ENCODE measurements at places on chromosomes 3 and 15. TPM values are rescaled to one million over a fixed set of nuclear protein-coding genes. Genes with fewer than 3 reads are reported as not detected.

DNA sequence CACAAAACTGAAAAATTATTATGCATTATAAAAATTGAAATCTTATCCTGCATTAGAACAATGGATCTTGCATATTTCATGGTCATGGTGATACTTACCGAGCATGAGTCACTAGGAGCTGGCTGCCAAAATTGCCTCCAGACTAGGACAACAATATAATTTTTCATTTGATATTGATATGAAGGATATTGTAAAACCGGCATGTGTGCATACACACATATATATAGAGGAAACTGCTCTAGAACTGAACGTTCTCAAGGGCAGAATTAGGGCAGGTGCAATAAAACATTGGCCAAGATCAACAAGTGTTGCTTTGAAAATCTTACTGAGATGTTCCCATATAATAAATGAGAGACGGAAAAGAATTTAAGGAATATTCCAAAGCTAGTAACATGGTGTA lies 319.4 kb upstream of the POU1F1 start:
- H3K4me3 ChIP-seq: no peak overlapping the region
- no peaks in the 10 kb centered on the region for H3K4me1 ChIP-seq
- no peaks in the 10 kb centered on the region for H3K36me3 ChIP-seq
- no peak for DNase-seq

FAM107A gene
- not detected for total RNA-seq

ROPN1 gene
- total RNA-seq: not detected

DNA sequence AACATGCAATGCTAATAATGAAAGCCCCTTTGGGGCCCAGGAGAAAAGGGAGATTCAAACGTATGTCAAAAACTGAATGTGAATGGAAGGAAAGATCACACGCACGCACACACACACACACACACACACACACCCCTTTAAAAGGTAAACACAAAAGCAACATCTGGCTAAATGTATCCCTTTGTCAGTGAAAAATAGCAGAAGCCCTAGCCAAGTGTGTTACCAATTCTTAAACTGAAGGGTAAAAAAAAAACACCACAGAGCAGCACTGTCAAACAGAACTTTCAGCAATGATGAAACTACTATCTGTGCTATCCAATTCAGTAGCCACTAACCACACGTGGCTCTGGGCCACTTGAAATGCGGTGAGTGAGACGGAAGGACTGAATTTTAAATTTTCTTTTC lies 4.9 kb downstream of the RFTN1 start:
- peaks cover 48% of the 10 kb centered on the region for H3K4me1 ChIP-seq
- H3K27ac ChIP-seq: peak overlapping the region; percentile 28
- no peak for DNase-seq
- H3K27me3 ChIP-seq: no peaks in the 10 kb centered on the region
- H3K4me3 ChIP-seq: no peak overlapping the region
- peaks cover 14% of the 10 kb centered on the region for H3K36me3 ChIP-seq

- peaks cover 2% of the 10 kb centered on the region for H3K27me3 ChIP-seq
- no peak overlapping the region for H3K4me3 ChIP-seq
- H3K36me3 ChIP-seq: no peaks in the 10 kb centered on the region
- no peak for DNase-seq
These were observed 24.5 kb upstream of the SLC7A14 start for GRCh38 chr3:170610321-170610884.

- H3K36me3 ChIP-seq: no peaks in the 10 kb centered on the region
- peaks cover 58% of the 10 kb centered on the region for H3K27me3 ChIP-seq
- no peak overlapping the region for H3K4me3 ChIP-seq
- no peak for DNase-seq
- no peaks in the 10 kb centered on the region for H3K4me1 ChIP-seq
These were observed 27.4 kb upstream of the NOX5 start for GRCh38 chr15:68987120-68987519.

DNA sequence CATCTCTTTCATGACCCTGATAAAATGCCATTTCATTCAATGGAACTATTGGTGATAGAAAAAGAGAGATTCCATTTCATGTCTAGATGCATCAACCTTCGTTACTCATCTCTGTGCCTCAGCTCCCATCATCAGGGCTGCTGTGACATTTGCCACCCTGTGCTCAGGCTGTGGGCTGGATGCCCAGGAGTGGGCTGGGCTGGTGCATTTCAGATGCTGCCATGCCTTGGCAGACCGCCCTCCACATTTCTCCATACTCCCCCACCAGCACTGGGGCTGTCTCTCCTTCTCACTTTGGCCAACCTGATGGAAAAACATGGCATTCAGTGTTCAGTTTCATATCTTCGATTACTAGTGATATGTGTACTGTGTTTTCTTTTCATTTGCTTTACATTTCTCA lies 59.1 kb downstream of the DNASE1L3 start:
- peaks cover 40% of the 10 kb centered on the region for H3K36me3 ChIP-seq
- H3K27ac ChIP-seq: no peak overlapping the region
- H3K4me3 ChIP-seq: no peak overlapping the region

DNA sequence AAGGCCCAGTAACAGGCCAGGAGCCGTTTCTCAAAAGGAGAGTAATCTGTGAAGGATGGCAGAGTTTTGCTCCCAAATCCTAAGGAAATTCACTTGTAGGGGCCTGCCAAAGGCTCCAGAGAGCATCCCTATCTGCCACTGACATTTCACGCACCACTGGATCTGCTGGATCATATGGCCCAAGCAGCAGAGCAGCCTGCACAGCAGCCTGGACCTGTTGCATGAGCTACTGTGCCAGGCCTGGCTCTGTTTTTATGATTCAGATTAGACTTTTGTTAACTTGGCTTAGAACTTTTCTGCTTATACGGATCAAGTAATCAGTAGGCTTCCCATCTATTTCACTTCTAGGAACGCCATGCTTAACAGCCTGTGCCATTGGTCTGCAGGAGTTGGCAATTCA lies 70.7 kb downstream of the CHRD start:
- H3K36me3 ChIP-seq: no peaks in the 10 kb centered on the region
- H3K4me3 ChIP-seq: no peak overlapping the region
- peaks cover 6% of the 10 kb centered on the region for H3K27me3 ChIP-seq
- no peak for DNase-seq

GRCh38 chr15:66095871-66096687 lies 157.5 kb downstream of the MEGF11 start:
- H3K4me3 ChIP-seq: no peak overlapping the region
- no peaks in the 10 kb centered on the region for H3K36me3 ChIP-seq
- H3K27ac ChIP-seq: no peak overlapping the region

DGKG gene
- total RNA-seq: not detected

GRCh38 chr15:63350178-63350621 lies 31.4 kb downstream of the CA12 start:
- H3K4me1 ChIP-seq: peaks cover 34% of the 10 kb centered on the region
- no peak for DNase-seq
- H3K27ac ChIP-seq: no peak overlapping the region
- H3K36me3 ChIP-seq: no peaks in the 10 kb centered on the region
- peaks cover 3% of the 10 kb centered on the region for H3K27me3 ChIP-seq

ALPK3 gene
- total RNA-seq: 0.37 TPM

All from osteocyte (in vitro differentiated cells).